Kasumi-1 (cell line): ENCODE measurements at places on chromosomes 5 and 9.
A peak's percentile ranks its signal among the peaks of the same experiment; 100 is the strongest.

DNA sequence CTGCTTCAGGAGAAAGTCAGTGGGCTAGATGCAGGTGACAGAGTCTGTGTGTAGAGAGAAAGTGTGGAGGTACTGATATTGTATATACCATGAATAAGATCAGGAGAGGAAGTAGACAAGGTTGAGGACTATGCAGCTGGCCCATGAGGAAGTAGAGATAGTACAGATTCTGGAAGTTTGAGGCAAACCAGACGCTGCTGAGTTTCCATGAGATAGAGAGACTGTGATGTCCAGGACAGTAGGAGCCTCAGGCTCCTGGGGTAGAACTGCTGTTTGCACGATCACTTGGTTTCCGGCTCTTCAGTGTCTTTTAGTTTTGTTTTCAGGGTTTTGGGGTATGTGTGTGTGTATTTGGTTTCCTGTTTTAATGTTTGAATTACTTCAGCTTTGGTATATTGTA is 13.6 kb downstream of the OTULINL start:
- DNase-seq: peak; percentile 97

DNA sequence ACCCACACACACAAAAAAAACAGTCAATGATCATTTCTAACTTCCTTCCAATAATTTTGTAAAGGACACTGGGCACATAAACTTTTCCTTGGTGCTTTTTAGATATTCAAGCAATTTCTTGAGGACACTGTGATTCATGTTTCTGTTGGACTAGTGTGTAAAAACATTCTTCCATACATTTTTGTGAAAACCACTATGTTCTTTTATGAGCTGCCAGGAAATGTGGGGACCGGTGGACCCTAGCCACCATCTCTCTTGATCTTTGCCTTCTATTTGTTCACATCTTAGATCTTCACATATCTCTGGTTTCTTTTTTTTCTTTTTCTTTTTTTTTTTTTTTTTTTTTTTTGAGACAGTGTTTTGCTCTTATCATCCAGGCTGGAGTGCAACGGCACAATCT is 287.4 kb downstream of the GLIS3 start:
- DNase-seq: no peak

GRCh38 chr5:138755084-138755748 is 2.0 kb downstream of the CTNNA1 start:
- no peak for DNase-seq

DNA sequence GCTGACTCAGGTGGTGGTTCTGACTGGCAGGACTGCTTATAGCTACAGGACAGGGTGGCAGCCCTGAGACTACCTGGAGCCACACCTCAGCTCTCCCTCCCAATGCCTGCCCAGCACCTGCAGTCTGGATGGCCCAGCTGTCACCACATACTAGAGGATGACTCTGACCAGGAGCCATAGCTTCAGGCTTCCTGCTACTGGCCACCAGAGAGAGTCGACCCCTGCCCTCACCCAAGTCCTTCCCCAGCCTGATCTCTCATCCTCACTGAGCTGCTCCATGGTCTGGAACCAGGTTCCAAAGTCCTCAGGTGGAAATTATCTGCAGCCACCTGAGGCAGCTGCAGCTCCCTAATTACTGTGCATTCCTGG is 25.6 kb upstream of the TDRD7 start:
- no peak for DNase-seq

DNA sequence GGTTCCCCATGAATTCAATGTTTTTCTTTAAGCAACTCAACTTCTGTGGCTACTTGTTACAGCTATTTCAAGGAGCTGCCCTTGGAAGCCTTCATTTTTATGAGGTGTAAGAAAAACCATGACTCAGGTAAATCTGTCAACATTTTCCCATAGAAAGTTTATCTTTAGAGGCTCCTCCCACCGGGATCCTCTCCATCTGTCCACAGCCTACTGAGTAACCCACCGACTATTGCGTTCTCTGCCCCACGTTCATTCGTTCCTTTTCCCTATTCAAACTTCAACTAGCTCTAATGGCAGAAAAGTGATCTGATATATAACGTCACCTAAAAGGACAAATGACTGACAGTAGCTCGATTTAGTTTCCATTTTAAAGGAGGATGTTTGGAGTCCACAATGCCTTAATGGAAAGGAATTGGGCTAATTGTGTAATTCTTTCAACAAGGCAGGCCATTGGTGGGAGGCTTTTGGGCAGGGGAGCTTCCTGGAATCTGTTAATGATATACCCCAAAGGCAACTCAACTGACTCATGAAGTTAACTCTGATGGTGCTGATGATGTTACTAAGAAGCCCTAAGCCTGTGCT is 29.3 kb upstream of the NR3C1 start:
- no peak for DNase-seq

- DNase-seq: no peak
Observed at GRCh38 chr9:120191141-120191540, 388.8 kb downstream of the CDK5RAP2 start.

GRCh38 chr5:820245-820644 is 30.5 kb downstream of the ZDHHC11 start:
- DNase-seq: no peak

- DNase-seq: no peak
Observed at GRCh38 chr9:129648092-129648763, 6.3 kb upstream of the ASB6 start.

DNA sequence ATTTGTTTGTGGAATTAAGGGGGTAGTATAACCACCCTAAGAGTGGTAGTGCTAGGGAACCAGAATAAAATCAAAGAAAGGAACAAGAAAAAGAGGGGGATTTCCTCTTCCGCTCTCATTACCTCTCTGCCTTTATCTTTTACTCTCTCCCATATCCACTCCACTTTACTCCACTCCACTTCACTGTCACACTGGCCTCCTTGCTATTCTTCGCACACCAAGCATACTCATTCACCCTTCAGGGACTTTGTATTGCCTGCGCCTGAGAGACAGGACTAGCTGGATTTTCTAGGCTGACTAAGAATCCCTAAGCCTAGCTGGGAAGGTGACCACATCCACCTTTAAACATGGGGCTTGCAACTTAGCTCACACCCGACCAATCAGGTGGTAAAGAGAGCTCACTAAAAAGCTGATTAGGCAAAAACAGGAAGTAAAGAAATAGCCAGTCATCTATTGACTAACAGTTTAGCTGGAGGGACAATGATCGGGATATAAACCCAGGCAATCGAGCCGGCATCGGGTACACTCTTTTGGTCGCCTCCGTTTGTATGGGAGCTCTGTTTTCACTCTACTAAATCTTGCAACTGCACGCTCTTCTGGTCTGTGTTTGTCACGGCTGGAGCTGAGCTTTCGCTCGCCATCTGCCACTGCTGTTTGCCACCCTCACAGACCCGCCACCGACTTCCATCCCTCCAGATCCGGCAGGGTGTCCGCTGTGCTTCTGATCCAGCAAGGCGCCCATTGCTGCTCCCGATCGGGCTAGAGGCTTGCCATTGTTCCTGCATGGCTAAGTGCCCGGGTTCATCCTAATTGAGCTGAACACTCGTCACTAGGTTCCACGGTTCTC is 121.8 kb downstream of the FAM170A start:
- no peak for DNase-seq

- DNase-seq: no peak
Observed at GRCh38 chr5:65768723-65769346, 46.8 kb downstream of the NLN start.

DNA sequence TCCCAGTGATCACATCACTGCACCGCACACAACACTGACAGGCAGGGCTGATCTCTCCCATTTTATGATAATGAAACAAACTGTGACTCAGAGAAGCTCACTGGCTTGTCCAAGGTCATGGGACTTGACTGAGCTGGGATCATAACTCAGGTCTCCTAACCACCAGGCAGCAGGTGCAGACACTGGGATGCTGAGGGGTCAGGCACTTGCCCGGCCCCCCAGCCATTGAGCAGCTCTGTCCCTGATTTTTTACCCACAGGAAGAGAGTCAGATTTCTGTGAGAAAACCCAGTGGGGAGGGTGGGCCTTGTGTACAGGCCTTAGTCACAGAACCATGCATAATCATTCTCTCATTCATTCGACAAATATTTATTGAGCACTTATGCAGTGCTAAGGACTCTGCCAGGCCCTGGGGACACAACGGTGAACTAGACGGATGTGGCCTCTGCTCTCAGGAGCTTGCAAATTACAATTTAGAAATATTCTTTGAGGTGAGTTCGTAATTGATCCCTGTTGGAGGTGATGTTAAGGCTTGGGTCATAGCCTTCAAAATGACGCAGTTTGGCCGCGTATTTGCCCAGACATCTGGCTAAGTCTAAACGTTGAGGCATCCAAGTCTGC is 54.5 kb upstream of the TGFBR1 start:
- DNase-seq: no peak

- no peak for DNase-seq
Observed at GRCh38 chr9:37292896-37293295, 129.6 kb upstream of the GRHPR start.

DNA sequence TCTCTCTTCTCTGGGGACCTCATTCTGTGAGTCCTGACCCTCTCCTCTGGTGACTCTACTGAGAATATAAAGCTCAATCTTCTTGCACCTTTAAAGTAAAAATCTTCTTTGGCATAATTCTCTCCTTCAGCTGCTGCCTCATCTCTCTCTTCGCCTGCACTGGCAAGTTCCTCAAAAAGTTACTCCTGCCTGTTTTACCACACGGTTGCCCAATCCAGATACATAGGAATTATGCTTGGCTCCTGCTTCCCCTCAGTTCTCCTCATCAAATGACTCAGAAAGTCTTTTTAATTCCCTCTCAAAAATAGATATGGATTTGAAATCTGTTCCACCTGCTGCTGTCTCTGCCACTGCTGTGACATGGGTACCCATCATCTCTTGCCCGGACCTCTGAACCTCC is 14.4 kb upstream of the HRCT1 start:
- DNase-seq: peak; percentile 40

DNA sequence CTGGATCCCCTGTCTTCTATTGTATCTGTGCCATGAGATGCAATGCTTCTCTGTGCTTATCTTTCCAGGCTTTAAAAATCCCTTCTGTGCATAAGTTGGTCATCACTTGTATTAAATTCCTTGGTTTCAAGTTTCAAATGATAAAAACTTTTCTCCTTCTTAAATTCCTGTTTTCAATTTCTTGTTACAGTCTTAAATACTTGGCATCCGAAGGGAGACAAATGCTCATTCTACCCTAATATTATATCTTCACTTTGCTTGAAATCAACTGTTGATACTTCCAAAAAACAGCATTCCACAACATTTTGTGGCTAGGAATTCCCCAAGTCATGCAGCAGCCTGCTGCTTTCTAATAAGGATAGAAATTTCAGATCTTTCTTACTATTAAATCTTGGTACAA is 413.2 kb upstream of the ACTBL2 start:
- no peak for DNase-seq

GRCh38 chr5:72451741-72452505 is 55.3 kb downstream of the ZNF366 start:
- peak; percentile 2 for DNase-seq

DNA sequence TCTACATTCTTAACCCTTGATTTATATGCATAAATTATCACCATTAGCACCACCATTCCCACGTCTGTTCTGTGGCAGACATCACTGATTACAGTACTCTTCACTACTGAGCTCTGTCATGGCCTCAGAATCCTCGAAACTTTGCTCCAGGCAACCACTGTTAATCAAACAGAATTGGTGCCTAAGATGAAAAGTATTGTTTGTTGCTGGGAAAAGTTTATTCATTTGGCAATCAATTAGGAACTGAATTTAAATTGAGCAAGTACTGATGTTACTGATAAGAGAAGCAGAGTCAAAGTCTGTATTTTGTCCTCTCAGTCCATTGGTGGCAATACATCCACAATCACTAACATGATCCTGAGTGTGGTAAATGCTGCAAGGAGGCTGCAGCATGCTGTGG is 12.8 kb downstream of the SLC1A1 start:
- no peak for DNase-seq

DNA sequence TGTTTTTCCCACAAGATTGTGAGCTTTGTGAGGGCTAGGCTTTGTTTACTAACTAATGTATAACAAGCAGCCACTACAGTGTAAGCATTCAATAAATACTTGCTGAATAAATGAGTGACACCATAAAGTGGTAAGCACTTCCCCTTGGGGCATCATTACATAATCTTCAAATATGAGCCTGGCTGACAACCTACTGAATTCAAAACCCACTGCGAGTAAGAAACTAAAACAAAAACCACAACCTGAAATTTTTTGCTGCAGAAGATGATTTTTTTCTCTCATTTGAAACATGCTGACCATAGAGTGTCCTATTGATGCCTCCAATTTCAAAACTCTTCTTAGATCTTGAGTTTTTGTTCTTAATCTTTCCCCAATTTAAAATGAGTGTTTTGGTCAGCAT is 331.3 kb upstream of the CCNG1 start:
- no peak for DNase-seq

- no peak for DNase-seq
Observed at GRCh38 chr9:37517923-37518322, 32.2 kb downstream of the POLR1E start.

- no peak for DNase-seq
Observed at GRCh38 chr9:14027116-14027800, 286.7 kb downstream of the NFIB start.

- peak; percentile 91 for DNase-seq
Observed at GRCh38 chr5:148826053-148826738, at the start of gene ADRB2. Gene ADRB2 (plus strand): TSS chr5:148826611. CDS start chr5:148826832, 221 bp downstream.

DNA sequence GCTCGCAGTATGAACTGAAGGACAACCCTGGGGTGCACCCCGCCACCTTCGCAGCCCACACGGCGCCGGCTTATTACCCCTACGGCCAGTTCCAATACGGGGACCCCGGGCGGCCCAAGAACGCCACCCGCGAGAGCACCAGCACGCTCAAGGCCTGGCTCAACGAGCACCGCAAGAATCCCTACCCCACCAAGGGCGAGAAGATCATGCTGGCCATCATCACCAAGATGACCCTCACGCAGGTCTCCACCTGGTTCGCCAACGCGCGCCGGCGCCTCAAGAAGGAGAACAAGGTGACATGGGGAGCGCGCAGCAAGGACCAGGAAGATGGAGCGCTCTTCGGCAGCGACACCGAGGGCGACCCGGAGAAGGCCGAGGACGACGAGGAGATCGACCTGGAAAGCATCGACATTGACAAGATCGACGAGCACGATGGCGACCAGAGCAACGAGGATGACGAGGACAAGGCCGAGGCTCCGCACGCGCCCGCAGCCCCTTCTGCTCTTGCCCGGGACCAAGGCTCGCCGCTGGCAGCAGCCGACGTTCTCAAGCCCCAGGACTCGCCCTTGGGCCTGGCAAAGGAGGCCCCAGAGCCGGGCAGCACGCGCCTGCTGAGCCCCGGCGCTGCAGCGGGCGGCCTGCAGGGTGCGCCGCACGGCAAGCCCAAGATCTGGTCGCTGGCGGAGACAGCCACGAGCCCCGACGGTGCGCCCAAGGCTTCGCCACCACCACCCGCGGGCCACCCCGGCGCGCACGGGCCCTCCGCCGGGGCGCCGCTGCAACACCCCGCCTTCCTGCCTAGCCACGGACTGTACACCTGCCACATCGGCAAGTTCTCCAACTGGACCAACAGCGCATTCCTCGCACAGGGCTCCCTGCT is 3.8 kb downstream of the IRX1 start:
- no peak for DNase-seq

- no peak for DNase-seq
Observed at GRCh38 chr9:18746631-18747030, 272.7 kb downstream of the ADAMTSL1 start.

- no peak for DNase-seq
Observed at GRCh38 chr5:79285833-79286232, 49.9 kb downstream of the JMY start.
